AG09309 (cell line): ENCODE measurements at places on chromosomes 4 and X.
A peak's percentile ranks its signal among the peaks of the same experiment; 100 is the strongest.

DNA sequence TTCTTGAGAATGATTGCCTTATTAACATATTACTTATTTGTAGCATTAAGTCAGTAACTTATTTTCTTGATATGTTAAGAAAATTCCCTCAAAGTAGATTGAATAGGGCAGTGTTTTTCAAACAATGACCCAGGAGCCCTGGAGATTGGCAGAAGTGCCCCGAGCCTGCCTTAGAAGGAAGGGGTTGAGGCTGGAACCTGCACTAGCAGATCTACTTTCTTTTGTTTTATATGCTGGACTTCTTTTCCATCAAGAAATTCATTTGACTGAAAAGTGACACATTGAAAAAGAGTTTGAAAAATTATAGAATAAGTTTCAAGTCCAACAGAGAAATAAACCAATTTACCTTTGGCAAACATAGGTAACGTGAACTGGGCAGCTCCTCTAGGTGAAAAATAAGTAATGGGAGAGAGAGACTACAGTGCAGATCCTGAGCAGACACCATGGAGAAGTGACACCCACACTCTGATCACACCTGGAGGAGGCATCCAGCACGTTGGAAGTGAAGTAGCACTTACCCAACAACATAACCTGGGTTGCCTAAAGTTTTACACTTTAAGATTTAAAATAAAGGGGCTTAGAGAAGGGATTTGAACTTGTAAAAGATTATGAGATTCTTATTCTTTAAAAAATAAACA, 18.6 kb downstream of the ARSJ start:
- DNase-seq, result no peak

DNA sequence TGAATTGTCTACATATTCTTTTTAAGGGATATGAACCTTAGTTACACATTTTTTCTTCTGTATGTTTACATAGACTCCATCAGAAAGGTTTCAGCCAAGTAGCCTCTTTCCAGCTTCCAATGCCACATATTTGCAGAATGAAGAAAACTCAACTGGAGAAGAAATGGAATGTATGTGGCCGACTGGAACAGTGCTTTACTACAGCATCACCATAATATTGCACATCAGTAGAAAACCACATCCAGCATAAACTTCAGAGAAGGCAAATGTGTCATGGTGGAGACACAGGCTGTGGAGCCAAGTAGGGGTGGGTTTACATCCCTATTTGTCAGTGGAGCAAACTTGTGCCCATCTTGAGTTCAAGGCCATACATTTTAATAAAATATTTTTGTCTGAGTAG, 204.8 kb upstream of the LDB2 start:
- peak; percentile 62 for DNase-seq

- DNase-seq, result no peak
Measured at GRCh38 chr4:184103527-184104264, 114.0 kb downstream of the ENPP6 start.

- no peak for DNase-seq
Measured at GRCh38 chrX:40174854-40175510, 77.2 kb upstream of the BCOR start.

GRCh38 chr4:76965866-76966579, 16.5 kb downstream of the SEPTIN11 start:
- no peak for DNase-seq

DNA sequence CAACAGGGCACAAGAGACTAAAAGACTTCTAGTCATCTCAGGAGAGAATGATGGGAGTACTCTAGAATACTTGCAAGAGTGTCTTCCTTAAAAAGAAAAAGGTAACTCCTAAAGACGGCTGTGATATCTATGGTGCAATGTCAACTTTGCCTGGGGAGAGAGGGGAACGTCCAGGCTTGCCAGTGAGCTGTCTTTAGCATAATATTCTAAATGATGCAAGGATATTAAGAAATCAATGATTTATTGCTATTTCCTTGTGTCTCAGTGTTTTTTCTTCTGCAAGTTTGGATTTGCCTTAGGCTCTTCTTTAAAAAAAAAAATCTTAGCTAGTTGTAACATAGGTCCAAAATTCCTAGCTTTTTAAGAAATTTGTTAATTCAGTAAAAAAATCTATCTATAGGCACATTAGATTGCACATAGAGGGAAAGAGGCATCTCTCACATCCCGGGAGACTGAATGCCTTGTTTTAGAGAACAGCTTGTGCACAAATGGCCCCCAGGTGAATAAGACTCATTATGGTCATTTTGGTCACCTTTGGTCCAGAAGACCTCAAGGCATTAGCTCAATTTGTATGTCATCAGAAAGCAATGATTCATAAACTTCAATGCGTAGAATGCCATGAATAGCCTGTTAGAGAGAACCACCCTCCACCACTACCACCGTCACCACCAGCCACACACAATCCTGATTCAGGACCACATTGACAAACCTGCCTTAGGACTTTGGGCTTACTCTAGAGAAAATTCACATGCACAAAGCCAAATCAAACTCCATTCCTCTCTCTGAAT, 104.1 kb downstream of the PALLD start:
- no peak for DNase-seq

- no peak for DNase-seq
Measured at GRCh38 chrX:131881194-131881593, 141.9 kb upstream of the STK26 start.

- no peak for DNase-seq
Measured at GRCh38 chr4:38662522-38663089, 1.4 kb upstream of the KLF3 start.

DNA sequence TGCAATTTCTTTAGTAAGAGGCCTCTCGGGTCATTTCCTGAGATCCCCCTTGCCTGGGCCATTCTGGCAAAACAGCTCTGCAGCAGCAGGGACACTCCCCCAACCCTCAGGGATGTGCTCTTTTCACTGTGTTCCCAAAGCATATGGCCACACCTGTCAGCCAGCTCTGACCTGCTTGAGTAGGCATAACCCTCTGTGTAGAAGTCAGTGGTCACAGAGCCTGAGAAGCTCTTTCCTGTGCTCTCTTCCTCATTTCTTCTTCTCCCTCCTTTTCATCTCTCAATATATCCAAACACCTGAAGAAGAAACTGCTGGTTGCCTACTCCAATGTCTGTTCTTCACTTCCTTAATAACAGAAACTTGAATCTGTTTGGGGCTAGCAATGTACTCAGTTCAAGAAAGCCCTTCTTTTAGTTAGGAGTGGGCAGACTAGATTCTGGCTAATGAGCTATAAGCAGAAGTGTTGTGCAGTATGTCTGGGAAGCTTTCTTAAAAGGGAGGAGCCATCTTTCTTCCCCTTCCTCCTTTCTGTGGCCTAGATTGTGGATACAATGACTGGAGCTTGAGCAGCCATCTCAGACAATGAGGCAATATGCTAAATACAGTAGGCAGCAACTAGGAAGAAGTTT, 73.3 kb downstream of the PRPS1 start:
- DNase-seq, result no peak

DNA sequence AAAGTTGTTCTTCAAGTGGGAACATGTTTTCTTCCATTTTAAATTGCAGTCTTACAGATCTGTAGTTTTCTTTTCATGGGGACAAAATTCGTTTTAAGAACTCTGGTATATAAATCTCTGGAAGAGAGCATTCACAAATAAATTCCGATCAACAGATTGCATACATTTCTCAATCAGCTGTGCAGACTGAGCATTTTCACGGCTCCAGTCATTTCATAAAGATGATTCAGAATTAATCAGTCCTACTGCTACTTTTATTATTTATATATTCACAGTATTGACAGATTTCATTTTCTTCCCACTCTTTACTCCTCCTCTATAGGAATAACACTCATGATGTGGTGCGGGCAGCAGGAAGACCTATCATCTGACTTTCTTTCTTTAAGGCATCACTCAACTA, 534.9 kb upstream of the FTHL17 start:
- no peak for DNase-seq

- no peak for DNase-seq
Measured at GRCh38 chrX:2679534-2680485, 11.3 kb upstream of the CD99 start.

DNA sequence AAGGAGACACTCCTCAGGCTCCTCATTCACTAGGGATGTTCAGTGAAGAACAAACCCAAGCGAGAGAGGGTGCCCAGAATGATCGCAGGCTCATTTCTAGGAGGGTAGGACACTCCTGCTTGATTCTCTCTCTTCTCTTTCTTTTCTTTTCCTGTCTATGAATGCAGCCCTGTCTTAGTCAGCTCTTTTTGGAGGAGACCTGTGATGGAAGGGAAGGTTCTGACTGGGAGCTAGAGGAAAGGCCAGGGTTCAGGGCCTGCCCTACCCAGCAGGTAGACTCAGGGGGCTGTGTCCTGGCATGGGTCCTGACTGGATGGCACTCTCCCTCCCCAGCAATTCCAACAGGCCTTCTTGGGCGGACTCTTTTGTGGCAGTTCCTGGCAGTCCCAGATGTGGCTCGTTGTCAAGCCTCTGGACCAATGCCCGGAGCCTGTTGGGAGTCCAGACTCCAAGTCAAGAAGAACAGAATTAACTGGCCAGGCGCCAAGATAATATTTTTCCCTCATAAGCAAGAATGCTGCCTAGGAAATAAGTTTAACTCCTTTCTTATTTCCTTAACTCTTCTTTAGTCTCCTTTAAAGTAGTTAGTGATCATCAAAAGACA, 139.4 kb upstream of the SCML1 start:
- DNase-seq, result no peak

DNA sequence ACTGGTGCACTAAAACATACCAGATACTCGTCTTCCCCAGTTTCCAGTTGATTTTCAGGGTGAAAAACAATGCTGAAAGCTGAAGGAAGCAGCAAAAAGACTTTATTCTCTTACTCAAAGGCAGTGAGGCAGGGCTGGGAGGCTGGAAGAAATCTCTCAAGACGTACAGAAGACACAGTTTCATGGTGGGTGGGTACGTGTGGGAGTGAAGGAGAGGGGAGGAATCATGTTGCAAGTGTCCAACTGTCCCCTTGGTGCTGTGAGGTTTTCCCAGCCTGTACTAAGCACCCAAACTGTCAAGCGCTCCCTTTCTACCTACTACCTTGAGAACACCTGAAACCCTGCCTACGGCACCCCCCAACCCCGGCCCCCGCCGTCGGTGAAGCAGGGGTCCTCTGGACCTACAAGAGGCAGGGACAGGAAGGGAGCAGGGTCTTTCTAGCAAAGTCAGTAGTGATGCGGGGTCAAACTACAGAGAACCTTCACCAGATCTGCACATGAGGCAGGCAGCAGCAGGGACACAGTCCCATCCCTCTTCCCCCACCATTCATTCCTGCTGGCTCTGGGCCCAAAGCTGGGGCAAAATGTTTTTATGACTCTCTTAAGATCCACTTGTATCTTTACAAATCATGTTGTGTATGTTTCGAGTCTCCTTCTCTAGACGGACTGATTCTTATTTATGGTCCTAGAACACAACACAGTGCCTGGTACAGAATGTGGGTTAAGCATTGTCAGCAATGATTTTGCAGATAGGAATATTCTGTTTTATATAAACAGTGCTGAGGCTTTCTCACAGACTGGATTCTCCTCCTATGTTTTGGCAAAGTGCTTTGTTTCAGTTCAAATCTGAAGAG, 2.4 kb upstream of the SETD7 start:
- DNase-seq, result no peak

DNA sequence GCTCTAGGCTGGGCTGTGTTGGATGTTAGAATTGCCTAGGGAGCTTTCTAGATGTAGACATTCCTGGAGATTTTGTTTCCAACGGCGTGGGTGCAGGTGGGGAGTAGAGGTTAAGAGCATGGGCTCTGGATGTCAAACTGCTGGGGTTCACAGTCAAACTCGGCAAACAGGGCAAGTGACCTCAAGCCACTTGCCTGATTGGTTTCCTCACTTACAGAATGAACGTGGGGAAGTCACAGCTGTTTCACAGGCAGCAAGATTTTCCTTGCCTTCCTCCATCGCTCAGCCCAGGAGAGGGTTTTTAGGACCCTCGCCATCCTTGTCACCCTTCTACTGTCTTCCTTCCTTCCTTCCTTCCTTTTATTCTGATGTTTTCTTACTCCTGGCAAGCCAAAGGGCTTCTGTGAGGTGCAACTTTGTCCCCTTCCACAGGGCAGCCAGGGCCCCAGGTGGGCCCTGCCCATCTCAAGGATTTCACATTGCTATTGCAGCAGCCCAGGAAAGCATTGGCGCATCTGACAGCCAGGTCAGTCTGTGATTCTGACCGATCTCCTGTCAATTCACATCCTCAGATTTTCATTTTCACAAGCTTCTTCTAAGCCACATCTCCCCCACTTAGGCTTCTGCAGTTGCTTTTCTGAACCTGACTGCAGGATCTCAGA, 7.0 kb downstream of the RTL5 start:
- DNase-seq, result no peak

DNA sequence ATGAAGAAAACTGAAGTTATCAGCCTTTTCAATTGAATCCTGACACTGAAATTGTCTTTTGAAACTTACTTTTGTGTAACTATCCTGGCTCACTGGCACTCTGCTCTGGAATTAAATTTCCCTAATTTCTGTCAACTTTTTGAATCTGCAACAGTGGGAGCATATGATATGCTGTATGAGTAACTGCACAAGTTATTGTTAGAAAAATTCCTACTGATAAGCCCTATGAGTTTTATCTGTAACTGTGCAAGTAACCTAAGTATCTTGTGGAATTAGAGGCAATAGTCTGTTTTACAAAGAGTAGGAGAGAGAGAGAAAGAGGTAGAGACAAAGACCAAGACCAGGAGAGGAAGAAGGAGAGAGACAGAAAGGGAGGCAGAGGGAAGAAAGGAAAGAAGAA, 9.2 kb upstream of the HPGD start:
- DNase-seq, result no peak

DNA sequence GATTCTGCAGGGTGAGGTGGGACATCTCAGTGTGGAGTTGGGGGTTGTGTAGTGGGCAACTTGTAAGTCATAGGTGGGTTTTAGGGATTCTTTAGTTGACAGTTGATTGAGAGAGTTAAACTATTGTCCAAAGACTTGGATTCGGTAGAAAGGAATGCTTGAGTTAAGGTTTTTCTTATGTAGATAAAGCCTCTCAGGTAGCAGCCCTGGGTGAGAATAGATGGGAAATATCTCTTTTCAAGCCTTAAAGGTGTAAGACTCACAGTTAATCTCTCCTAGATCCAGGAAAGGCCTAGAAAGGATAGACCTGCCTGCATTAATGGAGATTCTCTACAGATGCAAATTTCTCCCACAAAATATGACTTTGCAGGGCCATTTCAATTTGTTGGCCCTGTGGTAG, 108.4 kb downstream of the ARSJ start:
- no peak for DNase-seq

GRCh38 chr4:147923854-147924253, 192.0 kb downstream of the ARHGAP10 start:
- no peak for DNase-seq

GRCh38 chr4:57764856-57765255, 654.7 kb upstream of the IGFBP7 start:
- DNase-seq, result no peak

DNA sequence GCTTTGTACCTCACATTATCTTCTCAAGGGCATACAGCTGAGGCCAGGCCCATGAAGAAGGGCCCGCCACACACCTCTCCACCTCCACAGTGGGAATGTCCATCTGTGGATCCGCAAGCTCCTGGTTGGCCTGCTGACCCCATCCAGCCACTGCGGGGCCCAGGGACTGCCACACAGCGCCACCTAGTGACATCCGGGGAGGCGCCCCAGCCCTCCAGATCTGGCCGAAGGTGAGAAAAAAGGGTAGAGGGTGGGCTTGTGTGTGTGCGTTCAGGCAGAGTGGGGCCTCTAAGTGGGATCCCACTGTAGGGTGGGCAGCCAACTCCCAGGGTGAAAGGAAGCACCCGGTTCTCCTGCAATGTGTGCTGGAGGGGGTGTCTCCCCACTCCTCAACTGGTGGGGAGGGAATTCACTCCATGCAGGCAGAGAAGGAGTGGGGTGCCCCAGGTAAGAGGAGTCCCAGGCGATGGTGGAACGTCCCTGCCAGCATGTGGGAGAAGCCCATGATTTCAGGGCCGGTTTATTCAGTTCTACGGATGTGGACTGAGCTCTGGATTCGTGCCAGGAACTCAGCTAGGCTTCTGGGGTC, 117.3 kb downstream of the ENPP6 start:
- DNase-seq, result no peak
